ENCODE measurements at places on chromosomes 3 and 15.
A peak's percentile ranks its signal among the peaks of the same experiment; 100 is the strongest.

GRCh38 chr15:84009616-84010015, 226.0 kb upstream of the GOLGA6L4 start:
- no peak for DNase-seq

- DNase-seq, result peak; percentile 66
These were observed 182.7 kb upstream of the GADL1 start for GRCh38 chr3:31077021-31077601.

GRCh38 chr3:100087198-100087597, 27.1 kb downstream of the FILIP1L start:
- DNase-seq, result no peak

DNA sequence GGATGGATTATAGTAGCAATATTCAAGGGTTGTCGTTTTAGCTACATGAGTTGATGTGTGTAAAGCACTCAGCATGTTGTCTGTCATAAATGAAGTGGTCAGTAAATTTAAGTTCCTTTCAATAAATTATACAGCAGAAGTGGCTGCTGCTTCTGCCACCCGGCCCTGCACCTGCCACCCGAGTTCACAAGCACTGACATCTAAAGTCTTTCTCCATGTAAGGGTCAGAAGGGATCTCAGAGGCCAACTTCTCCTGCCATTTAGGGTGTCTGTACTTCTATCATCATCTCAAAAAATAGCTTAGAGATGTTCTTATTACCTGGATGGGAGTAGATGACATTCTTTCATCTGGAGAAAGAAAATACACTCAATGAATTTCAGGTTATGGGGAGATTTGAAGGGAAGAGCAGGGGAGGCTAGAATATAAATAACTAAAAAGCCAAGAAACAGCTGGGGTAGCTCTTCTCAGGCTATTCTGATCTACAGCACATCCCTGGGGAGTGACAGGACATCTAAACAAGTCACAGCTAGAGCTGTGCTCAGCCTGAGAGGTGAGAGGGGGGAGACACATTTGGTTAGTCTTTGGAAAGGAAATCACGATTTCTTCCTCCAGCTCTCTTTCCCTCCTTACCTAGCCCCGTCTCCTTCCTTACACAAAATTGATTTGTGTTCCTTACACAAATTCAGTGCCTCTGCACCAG, 8.0 kb downstream of the GCSAM start:
- no peak for DNase-seq

- no peak for DNase-seq
These were observed 117.4 kb upstream of the LPP start for GRCh38 chr3:188036375-188037194.

DNA sequence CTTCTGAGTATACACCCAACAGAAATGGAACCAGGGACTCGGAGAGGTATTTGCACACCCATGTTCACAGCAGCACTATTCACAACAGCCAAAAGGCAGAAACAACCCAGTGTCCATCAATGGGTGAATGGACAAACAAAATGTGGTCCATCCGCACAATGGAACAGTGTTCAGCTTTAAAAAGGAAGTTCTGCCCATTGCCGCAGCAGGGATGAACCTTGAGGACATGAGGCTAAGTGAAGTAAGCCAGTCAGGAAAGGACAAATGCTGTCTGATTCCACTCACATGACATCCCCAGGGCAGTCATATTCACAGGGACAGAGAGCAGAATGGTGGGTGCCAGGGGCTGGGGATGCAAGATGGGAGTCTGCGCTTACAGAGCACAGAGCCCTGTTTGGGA, 7.5 kb downstream of the IQSEC1 start:
- DNase-seq, result no peak

Measured in activated CD4-positive, alpha-beta T cell treated with anti-CD3 and anti-CD28 coated beads for 48 hours (primary cell).